ENCODE measurements at places on chromosomes 16 and 17.

- DNase-seq: peak; percentile 17
Observed at GRCh38 chr16:74568961-74569631, 37.8 kb downstream of the GLG1 start.

DNA sequence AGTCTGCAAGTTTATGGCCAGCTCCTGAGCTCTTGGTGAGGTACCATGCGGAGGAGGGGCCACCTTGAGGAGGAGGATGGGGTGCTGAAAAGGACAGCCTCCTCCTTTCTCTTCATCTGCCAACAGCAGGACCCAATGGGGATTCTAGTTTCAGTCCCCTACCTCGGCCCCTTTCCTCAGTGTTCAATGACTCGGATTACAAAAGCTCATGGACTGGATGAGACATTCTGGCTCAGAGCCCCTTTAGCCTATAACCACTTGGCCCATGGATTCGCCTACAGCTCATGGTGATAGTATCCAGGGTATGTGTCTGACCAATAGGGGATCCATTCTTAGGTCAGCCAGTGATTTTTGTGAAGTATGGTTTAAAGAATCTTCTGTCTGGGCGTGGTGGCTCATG lies 8.5 kb upstream of the PIK3R6 start:
- DNase-seq: peak; percentile 19

DNA sequence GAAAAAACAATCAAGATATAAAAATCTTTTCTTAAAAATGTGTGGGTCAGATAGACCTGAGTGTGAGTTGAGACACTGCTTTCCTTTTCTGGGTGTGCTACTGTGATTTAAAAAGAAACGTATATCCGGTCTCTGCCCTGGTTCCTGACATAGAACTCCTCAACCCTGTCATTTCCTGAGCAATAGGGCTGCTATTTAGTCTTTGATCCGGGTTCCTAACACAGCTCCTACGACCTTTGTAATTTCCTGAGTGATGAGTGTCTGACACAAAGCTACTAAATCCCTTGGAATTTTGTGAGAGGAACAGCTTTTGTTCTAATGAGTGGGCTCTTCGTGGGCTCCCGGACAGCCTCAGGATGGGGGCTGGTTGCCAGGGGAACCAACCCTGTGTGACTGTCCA lies 93.9 kb upstream of the FA2H start:
- no peak for DNase-seq

GRCh38 chr16:7227229-7227721 lies 105.4 kb upstream of the RBFOX1 start:
- no peak for DNase-seq

DNA sequence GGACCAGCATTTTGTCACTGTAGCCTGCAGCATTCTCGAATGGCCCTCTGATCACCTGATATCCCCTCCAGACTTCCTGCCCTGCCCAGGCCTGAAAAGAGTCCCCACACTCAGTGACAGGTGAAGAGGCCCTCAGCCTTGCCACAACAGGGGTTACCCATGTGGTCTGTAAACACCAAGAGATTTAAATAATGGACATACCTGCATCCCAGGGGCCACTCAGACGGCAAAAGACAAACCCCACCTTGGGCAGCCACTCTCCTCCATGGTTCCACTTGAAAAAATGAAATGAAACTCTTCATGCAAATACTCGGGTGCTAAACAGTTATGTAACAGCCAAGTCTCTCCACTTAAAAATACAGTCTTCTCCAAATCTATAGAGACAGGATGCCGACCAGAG lies 22.9 kb upstream of the PECAM1 start:
- no peak for DNase-seq

DNA sequence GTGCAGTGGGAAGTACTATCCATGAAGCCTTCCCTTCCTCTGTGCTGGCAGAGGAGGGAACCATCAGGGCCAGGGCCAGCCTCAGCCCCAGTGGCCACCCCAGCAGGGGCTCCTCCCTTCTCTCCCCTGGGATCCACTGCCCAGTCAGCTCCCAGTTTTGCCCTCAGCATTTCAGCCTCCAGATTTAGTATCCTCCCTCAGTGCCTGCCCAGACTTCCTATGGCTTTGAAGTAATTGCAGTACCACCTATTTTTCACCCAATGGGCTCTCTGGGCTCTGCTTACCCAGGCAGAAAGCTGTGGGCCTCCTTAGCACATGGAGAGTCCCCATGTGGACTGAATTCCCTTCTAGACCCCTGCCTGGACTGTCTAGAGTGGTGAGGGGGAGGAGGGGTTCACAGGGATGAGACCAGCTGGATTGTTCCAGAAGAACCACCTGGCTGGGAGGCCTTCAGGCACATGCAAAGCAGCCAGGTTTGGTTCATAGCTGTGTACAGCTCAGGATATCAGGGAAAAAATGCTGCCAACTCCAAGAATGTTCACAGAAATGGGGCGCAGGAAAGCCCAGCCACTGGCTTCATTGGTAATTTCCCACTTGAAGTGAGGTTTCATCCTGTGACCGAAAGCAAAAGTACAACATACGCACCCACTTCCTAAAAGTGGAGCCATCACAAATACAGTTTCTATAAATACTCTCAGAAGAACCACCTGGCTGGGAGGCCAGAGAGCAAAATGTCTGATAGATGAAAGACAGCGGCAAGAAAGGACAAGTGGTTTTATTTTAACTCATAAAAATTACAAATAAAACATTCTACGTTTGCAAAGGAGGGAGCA lies 15.2 kb upstream of the HERPUD1 start:
- no peak for DNase-seq

All from stromal cell of bone marrow (primary cell).